ENCODE measurements at places on chromosomes 6 and 20.

DNA sequence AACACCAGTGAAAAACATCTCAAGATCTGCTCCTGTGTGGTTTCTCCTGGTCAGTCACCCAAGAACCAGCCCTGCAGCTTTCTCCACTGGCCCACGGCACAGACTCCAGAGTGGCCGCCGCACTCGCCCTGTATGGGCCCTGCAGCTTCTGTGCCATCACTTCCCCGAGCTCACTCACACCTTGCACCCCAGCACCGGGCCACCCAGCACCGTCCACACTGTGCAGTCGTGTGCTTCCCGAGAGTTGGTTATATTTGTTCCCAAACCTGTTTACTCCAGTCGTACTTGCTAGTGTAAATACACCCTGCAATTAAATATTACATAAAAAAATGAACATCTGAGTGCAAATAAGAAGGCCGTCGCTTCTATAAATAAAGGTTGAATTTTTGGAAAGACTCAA is 341.7 kb downstream of the CDH26 start:
- no peak for DNase-seq

DNA sequence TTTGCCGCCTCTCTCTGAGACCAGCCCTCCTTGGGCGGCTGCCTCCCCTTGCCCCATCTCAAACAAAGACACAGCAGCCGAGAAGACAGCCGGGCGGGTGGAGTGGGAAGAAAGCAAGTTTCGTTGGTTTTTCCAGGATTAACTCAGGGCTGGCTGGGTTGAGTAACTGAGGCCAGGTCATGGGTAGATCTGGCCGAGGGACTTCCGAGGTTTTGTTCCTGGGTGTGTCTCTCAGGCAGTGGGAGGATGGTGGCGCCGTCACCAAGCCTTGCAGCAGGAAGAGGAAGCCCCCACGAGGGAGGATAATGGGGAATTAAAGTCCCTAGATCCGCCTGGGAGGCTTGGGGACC is 167.2 kb downstream of the TTLL2 start:
- DNase-seq: no peak

DNA sequence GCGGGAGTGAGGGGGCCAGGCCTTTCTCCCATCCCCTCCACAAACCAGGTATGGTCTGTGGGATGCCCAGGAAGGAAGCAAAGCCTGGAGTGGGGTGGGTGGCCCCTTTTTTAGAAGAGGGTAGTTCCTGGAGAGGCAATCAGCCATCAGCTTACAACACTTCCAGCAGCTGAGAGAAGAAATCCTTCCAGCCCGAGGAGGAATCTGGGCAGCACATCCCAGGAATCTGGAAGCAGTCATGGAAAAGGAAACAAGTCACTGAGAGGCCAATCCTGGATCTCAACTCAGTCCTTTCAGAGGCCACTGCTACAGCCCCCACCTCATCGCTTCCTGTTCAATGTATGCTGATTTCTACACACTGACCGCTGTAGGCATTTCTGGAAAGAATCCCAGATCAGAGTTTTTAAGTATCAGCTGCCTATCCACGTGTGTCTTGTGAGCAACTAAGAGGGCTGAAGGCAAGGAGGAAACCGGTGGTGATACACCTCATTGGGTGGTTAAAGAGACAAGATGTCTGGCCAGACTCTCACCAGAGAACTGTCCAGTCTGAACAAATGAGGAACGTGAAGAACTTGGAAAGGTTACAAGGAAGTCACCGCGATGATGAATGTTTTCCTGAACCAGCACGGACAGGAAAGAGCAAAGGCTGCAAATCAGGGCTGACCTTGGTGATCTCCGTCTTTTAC is 92.9 kb upstream of the SHLD1 start:
- DNase-seq: no peak

DNA sequence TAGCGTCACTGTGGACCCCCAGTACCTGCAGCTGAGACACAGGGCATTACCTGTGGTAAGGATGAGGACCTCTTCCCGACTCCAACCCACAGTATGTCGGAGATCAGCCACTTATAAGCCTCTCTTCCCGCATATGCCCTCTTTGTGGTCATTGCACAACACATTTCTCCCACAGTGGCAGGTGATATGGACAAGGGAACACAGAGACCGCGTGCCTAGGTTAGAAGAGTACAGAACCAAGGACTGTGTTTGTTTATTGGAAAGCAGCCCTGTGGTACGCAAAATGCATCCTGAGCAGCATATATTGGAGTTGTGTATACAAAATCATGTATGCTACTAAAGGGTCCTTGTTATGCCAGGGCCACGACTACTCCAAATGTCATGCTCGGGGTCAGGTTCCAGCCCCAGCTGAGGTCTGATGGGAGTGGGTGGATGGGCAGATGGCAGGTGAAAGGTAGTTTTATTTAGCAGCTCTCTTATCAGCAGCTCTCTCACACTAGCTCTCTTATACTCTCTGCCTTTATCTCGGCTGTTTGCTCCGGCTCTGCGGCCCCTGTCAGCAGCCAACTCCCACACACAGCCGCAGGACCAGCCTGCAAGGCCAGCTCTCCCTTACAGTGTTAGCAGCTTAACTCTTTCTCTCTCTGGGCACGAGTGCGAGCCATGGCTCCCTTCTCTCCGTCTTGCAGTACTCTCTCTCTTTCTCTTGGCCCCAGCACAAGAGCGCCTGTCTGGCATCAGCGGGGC is 569.0 kb downstream of the KIF16B start:
- no peak for DNase-seq

GRCh38 chr6:21444711-21445260 is 148.8 kb upstream of the SOX4 start:
- DNase-seq: no peak

DNA sequence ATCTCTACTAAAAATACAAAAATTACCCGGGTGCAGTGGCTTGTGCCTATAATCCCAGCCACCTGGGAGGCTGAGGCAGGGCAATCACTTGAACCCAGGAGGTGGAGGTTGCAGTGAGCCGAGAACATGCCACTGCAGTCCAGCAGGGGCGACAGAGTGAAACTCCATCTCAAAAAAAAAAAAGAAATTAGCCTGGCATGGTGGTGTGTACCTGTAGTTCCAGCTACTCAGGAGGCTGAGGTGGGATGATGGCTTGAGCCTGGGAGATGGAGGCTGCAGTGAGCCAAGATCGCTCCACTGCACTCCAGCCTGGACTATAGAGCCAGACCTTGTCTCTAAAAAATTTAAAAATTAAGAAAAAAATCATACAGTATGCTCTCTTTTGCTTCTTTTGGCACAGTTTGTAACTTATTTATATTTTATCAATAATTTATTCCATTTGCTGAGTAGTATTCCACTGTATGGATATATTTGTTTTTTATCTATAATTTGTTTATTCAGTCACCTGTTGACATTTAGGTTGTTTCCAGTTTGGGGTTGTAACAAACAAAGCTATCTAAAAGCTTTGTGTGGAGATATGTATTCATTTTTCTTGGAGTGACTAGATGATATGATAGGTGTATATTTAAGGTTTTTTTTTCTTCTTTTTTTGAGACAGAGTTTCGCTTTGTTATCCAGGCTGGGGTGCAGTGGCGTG is 8.0 kb upstream of the MYBL2 start:
- no peak for DNase-seq

- no peak for DNase-seq
Measured at GRCh38 chr20:25292176-25292891, 44.4 kb downstream of the PYGB start.

DNA sequence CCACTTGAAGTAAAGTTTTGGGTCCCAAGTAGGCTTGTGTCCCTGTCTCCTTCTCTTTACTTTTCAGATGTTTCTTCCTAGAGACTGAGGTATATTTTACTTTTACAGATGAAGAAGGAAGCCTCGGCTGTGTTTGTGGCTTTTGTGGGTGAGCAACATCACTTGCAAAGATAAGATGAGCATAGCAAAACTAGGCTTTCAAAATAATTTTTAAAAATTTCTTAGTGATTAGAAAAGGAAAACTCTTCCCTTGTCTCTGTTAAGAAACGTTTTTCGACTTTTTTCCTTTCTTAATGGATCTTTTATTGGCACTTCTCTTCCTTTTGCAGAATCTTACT is 7.6 kb downstream of the PTPN1 start:
- DNase-seq: no peak

- no peak for DNase-seq
Measured at GRCh38 chr6:18044108-18044783, 56.8 kb upstream of the KIF13A start.

- DNase-seq: no peak
Measured at GRCh38 chr6:138655828-138656227, 117.7 kb upstream of the CCDC28A start.

GRCh38 chr6:116767715-116768114 is 2.2 kb upstream of the FAM162B start:
- DNase-seq: no peak

DNA sequence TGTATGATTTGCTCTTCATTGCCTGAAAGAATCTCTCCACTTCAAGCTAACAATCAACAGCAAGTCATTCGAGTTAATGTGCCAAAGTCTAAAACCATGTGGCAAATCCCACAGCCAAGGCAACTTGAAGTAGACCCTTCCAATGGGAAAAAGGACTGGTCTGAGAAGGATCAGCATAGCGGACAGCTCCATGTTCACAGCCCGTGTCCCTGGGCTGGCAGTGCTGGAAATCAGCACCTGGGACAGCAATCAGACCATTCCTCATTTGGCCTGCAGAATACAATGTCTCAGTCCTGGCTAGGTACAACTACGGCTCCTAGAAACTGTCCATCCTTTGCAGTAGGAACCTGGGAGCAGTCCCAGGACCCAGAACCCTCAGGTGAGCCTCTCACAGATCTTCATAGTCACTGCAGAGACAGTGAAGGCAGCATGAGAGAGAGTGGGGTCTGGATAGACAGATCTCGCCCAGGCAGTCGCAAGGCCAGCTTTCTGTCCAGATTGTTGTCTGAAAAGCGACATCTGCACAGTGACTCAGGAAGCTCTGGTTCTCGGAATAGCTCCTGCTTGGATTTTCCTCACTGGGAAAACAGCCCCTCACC is 1.1 kb downstream of the GJA10 start:
- DNase-seq: no peak

DNA sequence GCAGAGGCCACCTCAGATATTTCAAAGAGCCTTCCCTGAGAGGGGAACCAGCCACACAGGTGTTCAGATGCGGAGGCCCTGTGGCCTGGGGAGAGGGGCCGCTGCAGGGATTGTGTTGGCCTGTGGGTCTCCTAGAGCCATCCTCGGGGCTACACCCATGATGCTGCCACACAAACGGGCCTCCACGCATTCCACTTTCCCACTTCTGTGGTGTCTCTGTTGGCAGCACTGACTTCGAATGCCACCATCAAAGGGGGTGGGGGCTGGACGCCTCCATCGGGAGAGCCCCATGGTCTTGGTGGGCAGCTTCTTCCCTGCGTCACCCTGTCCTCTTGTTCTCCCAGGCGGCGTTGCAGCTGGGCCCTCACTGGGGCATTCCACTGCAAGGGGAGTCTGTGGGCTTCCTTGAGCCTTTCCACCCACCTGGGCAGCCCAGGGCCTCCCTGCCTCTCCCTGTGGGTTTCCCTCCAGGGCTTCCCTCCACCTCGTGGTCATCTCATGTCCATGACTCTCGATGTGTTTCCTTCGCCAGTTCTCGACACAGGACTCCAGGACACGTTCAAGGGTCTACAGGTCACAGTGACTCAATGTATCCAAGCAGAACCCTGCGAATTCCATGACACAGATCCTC is 145.5 kb downstream of the ERMARD start:
- DNase-seq: no peak

DNA sequence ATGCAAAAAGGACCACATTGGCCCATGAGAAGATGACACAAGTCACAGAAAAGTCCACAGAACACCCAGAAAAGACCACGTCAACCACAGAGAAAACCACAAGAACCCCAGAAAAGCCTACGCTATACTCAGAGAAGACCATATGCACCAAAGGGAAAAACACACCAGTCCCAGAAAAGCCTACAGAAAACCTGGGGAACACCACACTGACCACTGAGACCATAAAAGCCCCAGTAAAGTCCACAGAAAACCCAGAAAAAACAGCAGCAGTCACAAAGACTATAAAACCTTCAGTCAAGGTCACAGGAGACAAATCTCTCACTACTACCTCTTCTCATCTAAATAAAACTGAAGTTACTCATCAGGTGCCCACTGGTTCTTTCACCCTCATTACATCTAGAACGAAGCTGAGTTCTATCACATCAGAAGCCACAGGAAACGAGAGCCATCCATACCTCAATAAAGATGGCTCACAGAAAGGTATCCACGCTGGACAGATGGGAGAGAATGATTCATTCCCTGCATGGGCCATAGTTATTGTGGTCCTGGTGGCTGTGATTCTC is 11.2 kb downstream of the MUCL3 start:
- DNase-seq: no peak

DNA sequence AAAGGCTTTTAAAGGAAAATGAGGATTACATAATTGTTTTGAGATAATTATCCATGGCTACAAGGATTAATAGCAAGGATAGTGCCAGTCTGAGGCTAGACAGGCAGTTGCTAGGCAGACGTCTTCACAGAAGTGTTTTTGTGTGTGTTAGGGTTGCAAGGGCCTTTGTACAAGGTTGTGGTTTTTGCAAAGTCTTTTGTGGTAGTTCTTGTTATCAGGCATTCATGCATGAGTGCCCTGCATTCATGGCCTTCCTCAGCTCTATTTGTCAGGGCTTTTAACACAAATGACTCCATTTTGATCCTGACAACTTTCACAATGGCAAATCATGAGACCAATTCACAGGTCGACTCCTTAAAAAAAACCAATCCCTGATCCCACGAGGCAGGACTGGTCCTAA is 68.1 kb upstream of the TXNDC5 start:
- DNase-seq: no peak

DNA sequence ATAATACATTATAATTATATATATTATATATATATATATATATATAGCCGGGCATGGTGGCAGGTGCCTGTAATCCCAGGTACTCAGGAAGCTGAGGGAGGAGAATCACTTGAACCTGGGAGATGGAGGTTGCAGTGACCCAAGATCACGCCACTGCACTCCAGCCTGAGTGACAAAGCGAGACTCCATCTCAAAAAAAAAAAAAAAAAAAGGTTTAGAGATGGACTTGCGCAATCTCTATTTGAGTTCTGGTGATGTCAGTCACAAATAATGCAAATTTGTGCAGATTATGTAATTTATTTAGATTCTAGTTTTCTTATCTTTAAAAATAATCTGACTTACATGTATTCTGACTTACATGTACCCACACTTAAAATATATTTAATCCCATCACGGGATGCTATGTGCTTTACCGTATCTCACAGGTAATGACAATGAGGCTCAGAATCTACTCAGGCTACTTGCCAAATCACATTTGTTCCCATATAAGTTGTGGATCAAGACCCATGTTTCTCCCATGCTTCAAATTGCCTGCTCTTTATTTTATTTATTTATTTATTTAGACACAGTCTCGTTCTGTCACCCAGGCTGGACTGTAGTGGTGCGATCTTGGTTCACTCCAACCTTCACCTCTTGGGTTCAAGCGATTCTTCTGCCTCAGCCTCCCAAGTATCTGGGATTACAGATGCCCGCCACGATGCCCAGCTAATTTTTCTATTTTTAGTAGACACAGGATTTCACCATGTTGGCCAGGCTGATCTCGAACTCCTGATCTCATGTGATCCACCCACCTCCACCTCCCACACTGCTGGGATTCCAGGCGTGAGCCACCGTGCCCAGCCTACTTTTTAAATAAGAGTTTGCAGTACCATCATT is 7.6 kb upstream of the UST start:
- DNase-seq: no peak

All from SW 1271 (cell line).